ENCODE measurements at places on chromosomes 16 and 17.

DNA sequence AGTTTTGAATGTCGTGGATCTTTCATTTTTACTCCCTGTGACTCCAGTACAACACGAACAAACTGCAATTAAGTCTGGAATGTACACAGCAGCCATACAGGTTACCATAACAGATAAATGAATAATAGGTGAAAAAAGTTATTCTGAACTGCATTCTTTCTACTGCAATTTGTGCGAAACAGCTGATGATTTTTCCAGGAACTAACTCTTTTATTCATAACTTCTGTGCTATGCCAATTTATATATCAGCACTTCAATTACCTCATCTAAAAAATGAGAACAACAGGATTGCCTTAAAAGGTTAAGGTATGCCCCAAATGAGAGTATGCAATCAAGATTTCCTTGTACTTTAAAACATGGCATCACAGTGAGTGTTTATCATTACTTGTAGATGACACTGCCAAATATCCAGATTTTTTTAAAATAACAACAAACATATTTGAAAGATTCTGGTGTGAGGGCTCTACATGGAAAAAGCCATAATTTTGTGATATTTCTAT lies 238.9 kb downstream of the CDH8 start:
- no peak for DNase-seq

DNA sequence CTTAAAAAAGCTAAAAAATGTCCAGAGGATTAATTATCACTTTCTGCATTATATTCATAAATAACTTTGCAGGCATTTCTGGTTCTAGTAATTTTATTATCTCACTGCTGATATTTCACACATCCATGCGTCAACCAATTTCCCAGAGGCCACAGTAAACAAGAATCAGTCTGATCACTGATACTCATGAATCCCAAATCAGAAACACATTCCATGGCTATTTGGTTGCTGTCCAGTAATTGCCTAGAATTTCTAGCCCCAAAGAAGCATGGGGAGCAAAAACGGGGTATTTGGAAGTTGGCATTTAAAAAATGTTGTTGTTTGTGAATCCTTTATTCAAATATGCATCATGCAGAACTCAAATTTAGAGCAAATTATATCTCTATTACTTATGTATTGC lies 244.8 kb downstream of the CDH8 start:
- DNase-seq = no peak

DNA sequence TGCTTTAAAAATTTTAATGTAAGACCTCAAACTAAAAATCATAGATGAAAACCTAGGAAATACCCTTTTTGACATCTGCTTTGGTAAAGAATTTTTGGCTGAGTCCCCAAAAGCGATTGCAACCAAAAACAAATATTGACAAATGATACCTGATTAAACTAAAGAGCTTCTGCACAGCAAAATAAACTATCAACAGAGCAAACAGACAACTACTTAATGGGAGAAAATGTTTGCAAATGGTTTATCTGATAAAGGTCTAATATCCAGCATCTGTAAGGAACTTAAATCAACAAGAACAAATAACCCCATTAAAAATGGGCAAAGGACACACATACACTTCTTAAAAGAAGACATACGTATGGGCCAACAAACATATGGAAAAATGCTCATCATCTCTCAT lies 242.5 kb downstream of the BCAS3 start:
- no peak for DNase-seq

DNA sequence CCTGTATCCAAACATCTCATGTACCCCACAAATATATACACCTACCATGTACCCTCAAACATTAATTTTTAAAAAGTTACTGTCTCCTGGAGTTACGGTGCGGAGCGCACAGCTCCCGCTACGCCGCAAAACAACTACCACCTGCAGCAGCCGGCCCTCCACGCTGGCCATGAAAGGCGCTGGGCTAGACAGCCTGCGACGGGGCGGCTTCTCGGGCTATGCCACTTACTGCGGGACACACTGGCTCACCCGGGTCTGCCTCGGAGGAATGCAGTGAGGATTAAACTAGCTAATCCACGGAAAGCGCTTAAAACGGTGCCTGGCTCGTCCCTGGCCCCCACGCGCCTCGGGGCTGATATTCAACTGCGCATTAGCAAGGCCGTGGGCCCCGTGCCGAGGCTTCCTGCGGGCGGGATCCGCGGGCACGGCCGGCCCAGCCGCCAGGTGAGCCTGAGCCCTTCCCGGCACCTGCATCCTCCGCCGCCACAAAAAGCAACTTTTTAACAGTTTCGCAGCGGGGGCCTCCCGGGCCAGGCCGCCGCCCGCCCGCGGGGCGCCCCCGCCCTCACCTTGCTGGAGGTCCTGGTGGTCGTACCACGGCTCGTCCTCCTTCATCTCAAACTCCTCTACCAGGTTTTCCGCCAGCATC lies 633 bp downstream of the CDR2 start:
- DNase-seq = no peak

DNA sequence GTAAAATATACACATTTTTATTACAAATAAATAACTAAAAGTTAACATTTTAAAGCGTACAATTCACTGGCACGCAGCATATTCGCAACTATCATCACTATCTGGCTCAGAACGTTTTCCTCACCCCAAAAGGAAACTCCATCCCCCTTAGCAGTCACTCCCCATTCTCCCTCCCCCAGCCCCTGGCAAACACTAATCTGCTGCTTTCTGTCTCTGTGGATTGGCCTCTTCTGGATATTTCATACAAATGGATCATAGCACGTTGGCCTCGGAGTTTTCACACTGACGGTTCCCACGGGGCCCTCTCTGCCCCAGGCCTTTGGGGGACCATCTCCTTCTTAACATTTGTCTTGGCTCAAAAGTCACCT lies 64.6 kb downstream of the RTN4RL1 start:
- no peak for DNase-seq

- DNase-seq = no peak
Observed at GRCh38 chr16:56977823-56978430, 11.4 kb upstream of the NLRC5 start.

GRCh38 chr16:82460766-82461165 lies 166.0 kb upstream of the CDH13 start:
- DNase-seq = no peak

DNA sequence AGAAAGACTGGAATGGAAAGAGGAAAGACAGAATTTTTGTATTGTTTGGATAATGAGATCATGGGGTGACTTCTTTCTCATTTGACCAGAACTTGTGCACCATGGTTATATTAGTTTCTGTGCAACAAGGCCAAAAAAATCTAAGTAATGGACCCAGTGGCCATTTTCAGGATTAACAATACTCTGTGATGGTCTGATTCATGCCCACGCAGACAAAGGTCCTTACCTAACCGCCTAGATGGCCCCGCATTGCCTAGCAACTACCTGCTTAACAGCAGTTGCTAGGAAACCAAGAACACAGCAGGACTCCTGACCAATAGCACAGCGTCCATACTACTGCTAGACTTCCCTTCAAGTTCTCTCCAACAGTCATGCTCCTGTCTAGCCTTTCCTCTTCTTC lies 22.4 kb downstream of the MIS12 start:
- DNase-seq = no peak

DNA sequence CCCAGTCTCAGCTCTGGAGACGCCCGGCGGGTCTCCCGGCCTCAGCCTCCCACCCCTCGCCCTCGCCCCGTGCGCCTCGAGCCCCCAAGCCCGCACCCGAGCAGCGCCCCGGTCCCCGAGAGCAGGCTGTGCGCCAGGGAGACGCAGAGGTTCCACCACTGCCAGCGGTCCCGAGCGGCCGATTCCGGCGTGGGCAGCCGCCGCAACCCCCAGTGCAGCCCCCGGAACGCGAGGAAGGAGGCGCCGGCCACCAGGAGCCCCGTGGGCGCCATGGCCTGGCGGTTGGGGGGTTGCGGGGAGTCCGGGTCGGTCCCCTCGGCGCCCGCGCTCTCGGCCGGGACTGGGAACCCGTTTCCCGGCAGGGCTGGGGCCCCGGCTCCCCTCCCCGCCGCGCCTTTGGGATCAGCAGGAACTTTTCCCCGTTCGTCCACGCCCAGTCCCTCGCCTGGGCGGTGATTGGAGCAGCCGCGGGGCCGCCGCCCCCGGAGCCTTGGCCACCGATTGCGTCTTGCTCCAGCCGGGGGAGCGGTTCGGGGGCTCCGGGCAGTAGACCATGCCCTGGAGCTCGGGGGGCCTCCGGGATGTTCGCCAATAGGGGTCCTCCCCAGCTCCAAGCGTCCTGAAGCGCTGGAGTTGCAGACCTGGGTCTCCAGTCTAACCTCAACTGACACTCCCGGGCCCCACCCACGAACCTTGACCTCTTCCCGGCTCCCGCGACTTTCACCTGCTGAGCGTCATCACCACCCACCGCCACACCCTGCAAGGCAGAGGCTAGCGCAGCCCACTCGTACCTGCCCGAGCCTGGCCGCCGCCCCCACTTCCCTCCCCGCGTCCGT lies at the start of gene TLCD2:
TLCD2 (minus strand) TSS at position 407 of the 836 bp plus-strand sequence; CDS start at position 272, 135 bp downstream.
- DNase-seq = no peak

DNA sequence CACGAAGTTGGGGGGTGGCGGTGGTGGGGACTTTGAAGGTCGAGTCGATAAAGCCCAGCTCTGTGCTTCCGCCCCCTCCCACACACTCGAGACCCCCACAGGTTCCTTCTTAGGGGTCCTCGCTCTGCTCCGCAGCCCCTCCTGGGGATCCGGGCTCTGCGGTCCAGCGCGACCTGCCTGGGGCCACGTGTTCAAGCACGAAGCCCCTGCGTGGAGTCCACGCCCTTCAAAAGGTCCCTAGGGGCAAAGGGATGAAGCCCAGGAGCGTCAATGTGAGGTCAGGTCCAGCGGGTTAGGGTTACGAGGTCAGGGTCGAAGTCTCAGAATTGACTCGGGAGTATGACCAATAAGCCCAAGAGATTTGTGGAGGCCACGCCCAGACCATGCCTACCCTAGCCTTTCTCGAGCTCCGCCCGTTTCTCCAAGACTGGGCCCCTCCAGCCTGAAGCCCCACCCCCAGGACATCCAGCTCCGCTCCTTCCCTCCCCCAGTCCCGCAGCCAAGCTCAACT lies 786 bp upstream of the CACNA1G start:
- DNase-seq = no peak

- peak; percentile 40 for DNase-seq
Observed at GRCh38 chr16:27515874-27516353, 33.8 kb downstream of the GTF3C1 start.

- no peak for DNase-seq
Observed at GRCh38 chr16:83561876-83562275, 245.9 kb upstream of the HSBP1 start.
